NK-92 treated with Interleukin-12 subunit alpha and Interleukin-12 subunit beta, amount 100 ng/mL, for 24 hours (cell line): ENCODE measurements at places on chromosomes 6 and 20.

DNA sequence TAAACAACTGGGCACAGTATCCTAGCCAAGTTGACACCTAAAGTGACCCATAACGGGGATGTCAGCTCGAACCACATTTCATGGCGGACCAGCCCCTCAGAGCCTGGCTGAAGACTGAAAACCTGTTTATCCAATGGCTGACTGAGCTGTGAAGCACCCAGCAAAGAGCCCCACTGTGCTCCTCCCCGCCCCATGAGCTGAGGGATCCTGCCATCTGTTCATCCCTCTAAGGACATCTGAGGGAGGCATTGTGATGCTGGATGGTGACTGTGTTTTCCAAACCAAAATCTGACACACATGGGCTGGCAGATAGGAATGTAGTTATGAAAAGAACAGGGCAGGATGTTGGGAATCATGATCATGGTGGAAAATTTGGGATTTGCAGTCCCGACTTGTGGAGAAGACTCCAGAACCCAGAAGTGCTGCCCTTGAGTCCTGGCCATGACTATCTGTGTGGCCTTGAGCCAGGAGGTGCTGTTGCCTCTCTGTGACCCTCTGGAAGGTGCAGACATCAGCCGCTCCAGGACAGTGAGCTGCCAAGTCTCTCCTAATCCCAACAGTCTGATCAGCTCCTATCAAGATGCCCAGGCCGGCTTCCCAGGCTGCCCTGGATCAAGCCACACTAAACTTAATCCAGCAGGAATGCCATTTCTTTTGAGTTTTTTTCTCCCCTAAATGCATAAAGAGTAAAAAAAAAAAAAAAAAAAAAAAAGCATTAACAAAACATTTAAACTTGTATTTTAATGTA is 5.7 kb downstream of the EDN3 start:
- no peak for DNase-seq

DNA sequence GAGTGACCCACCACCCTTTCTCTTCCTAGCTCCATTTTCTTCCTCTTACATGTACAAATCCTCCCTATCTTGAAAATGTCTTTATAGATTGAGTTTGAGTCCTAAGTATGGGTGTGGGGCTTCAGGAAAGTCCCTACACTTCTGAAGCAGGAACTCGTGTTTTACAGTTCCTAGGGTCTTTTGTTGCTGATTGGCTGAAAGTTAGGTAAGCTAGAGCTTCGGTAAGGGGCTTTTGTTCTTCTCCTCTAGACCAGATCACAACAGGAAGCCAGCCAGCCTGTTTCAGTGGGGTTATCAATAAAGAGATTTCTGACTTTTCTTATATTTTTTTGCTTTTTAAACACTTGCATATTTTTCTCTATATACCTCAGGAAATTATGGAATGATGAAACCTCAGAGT is 51.3 kb downstream of the CNR1 start:
- no peak for DNase-seq

GRCh38 chr6:223763-224162 is 68.5 kb upstream of the DUSP22 start:
- DNase-seq: no peak

GRCh38 chr6:130293800-130294199 is 71.0 kb upstream of the SAMD3 start:
- no peak for DNase-seq

DNA sequence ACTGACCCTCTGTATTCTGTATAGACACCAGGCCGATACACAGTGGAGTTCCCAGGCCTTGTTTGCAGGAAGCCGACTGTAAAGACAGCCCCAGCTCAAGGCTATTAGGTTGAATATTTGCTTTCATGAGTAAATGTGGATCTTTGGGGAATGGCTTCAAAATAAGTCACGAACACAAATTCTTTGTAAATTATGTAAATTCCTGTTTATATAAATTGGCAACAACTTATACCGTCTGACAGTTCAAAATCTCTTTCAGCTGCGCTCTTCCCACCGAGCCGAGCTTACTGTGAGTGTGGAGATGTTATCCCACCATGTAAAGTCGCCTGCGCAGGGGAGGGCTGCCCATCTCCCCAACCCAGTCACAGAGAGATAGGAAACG is 24.7 kb downstream of the EDN3 start:
- no peak for DNase-seq

DNA sequence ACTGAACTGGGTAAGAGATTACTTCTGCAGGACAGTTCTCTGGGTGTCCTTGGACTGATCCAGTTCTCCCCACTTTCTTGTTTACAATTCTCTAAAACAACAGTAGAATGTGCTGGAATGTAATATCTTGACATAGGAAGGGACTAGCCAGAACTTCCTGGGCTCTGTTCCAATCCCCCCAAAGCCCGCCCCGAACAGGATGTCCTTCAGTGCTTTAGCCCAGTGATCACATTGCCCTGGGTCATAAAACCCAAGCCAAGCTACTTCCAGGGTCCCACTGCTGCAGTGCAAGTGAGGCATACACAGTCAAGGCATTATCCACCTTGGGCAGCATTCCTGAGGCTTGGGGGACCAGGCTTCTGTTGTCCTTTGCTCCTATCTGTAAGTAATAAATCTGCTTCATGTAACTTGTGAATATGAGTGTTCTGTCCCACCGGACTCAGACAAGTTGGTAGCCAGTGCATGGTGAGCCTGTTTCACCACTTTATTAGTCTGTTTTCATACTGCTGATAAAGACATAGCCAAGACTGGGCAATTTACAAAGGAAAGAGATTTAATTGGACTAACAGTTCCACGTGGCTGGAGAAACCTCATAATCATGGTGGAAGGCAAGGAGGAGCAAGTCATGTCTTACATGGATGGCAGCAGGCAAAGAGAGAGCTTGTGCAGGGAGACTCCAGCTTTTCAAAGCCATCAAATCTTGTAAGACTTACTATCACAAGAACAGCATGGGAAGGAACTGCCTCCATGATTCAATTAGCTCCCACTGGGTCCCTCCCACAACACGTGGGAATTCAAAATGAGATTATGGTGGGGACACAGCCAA is 23.5 kb downstream of the FITM2 start:
- no peak for DNase-seq

DNA sequence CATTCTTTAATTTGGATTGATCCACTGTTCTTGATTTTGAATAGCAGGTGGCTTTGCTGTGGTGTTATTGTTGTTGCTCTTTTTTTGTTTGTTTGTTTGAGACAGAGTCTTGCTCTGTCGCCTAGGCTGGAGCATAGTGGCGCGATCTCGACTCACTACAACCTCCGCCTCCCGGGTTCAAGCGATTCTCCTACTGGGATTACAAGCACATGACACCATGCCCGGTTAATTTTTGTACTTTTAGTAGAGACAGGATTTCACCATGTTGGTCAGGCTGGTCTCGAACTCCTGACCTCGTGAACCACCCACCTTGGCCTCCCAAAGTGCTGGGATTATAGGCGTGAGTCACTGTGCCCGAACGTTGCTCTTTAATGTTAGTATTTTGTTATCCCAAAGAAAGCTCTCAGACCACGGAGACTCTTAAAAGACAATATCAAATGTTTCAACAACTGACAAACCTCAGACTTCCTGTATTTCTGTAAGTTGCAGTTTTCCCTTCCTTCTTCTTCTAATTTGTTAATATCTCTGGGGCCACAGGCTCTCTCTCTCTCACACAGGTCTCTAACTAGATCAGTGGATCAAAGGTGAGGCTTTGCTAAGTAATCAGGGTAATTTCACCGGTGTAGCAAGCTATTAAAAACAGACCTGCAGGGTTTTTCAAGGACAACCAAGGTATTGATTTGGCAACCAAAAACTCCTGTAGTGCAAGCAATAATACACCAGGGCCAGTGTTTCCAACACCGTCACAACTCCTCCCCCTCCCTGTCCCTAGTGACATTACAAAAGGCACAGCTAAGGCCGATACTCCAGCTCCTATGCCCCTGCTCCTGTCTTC is 48.8 kb upstream of the ZNF217 start:
- DNase-seq: no peak

DNA sequence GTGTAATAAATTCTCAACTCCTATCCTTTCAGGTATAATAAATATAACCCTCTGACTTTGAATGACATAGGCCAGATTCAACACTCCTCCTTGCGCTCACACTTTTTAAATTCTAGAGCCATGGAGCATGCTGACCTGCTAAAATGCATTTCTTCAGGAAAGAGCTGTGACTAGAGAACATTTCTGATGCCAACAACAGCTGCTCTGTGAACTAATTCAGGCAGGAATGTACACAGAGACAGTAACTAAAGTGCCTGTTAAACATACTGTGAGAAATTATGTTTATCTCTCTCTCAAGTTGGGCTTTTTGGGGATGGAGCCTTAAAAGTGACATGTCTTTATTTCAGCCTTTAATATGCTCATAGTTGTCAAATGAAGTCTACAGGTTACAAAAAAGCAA is 8.3 kb downstream of the NHSL1 start:
- no peak for DNase-seq

GRCh38 chr6:148520109-148520841 is 177.6 kb downstream of the SASH1 start:
- no peak for DNase-seq

DNA sequence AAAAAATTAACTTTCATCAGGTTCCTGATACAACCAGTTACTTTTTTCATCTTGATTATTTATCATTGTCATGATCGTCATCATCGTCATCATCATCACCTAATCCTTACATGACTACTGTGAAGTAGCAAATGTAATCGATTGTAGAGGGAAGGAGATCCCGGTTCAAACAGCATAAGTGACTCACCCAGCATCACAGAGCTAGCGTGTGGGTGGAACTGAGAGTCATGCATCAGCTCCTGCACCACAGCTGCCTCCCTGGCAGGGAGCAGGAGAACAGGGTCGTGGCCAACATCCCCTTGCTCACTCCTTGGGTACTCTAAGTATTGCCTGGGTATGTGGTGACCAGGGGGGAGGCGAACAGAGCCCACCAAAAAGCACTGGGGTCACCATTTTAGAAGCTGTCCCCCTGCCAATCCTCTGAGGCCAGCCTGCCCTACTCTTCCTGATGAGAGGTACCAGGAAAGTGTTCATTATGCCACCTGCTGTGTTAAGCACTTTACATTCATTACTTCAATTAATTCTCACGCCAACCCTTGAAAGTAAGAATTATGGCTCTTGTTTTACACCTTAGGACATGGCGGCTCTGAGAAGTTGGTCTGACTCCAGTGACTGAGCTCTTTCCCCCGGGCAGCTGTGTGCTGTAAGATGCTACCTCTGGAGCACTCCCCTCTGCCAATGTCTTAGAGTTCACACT is 425.2 kb downstream of the CD83 start:
- no peak for DNase-seq

GRCh38 chr20:41715526-41715925 is 97.3 kb upstream of the CHD6 start:
- no peak for DNase-seq

- no peak for DNase-seq
Observed at GRCh38 chr20:63149531-63150192, 66.3 kb downstream of the YTHDF1 start.

DNA sequence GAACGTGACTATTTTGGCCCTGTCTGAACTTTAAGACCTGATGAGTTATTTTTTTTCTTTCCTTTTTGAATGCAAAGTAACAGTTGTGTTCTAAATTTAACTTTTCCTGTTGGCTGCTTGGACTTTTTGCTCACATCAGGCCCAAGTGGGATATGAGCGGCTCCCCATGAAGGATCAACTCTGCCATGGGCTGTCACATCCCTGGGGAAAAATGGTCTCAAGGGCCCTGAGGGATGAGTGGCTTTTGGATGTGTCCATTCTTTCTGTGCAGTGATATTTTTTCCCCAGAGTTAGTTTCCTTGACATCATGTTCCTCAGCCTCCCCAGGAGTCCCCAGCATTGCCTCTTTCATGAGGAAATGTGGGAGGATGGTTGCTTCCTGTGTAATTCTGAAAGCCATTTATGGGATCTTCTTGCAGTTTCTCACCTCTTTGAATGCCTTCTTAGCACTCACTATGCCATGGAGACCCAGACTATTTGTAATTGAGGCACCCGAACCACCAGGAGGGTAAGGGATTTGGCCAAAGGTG is 92.5 kb downstream of the SLC24A3 start:
- no peak for DNase-seq

- no peak for DNase-seq
Observed at GRCh38 chr20:64077094-64077493, 2.2 kb downstream of the RGS19 start.

GRCh38 chr6:5475779-5476178 is 214.5 kb downstream of the FARS2 start:
- DNase-seq: no peak

DNA sequence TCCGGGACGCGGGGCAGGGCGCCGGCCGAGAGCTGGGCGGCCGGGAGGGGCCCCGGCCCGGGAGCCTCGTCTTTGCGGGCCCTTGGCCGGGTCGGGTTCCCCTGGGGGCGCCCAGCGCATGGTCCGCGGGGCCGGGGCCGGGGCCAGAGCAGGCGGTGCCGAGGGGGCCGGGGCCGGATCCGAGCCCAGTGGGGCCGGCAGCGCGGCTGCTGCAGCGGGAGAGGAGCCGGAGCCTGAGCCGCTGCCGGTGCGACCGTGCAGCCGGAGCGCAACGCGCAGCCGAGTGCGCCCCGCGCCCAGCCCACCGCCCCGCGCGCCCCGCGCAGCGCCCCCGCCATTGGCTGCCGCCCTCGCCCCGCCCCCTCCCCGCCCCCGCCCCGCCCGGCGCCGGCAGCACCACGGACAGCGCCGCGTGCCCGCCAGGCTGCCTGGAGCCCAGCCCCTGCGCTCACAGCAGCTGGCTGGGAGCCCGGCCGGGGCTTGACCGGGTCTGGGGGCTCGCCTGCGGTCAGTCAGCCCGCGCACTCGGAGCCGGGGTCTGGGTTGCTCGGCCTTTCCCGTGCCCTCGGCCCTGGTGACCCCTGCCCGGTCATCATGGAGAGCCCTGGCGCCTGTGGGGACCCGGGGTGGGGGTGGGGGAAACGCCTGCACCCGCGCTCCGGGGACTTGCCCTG is at the start of gene HRH3:
HRH3 (minus strand) TSS at position 287 of the 674 bp plus-strand sequence. CDS start 308 bp downstream, outside the sequence.
- DNase-seq: no peak

- DNase-seq: no peak
Observed at GRCh38 chr6:87070741-87071140, 24.2 kb downstream of the CGA start.

DNA sequence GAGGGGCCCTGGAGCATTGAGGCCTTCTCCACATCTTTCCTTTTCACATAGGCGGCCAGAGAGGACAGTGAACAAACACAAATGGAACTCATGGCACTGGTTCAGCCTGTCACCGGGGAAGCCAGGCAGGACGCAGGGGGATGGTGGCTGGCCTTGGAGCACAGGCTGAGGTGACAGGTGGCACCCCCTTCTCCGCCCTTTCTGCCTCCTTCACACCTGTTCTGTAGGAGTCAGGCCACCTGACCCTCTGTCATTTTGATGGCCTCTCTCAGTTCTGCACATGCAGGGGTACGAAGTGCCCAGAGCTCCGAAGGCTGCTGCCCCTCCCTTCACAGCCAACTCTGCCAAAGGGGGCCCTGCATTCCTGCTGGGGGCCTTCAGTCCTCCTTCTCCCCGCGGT is 60.8 kb downstream of the CD40 start:
- no peak for DNase-seq

DNA sequence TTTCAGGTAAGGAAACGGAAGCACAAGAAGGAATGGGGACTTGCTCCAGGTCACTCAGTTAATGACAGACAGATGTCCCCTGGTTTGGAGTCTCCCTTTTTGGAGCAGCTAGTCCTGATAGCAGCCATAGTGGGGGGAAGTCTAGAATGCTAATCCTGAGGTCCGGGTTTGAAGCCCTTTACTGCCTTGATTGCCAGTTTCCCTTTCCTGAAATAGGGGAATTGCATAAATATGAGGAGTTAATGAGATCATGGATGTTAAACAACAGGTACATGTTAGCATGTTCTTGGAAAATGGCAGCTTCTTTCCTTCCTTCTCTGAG is 341 bp upstream of the TTPAL start:
- DNase-seq: no peak
